Stimulated activated CD8-positive, alpha-beta memory T cell treated with anti-CD3 and anti-CD28 coated beads, Interleukin-4, amount 100 ng/mL, for 4 hours (primary cell): ENCODE measurements at places on chromosomes 1 and 21.

- no peak for DNase-seq
Measured at GRCh38 chr1:65524931-65525265, 104.4 kb downstream of the LEPR start.

DNA sequence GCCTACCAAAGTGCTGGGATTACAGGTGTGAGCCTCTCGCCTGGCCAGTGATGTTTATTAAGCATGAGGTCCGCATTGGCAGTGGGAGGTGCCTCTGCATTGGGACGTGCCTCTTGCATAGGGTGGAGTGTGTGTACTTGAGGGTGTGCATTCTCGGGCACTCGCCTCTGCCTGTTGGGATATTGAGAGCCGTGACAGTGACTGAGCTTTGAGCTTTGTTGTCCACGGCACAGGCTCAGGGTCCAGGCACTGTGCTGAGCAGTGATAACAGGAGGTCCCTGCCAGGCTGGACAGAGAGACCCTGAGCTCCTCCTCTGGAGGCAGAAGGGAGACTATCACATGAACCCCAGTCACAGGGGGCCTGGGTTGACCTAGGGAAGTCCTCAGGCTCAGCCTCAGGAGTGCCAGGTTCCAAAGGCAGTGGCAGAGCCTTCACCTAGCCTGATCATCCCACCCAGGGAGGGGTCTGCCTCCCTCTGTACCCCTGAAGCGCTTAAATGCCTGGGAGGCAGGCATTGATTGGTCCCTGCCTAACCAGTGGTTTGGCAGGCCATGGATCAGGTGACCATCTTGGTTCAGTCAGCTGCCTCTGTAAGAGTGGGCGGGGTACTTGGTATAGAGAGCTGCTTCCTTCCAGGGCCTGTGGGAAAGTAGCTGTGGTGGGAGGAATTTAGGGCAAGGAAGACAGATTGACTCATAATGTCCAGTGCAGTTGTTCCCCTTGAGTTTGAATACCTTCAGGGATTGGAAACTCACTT, 213.8 kb upstream of the TMEM51 start:
- no peak for DNase-seq

GRCh38 chr1:234770924-234771540, 161.1 kb upstream of the IRF2BP2 start:
- no peak for DNase-seq

DNA sequence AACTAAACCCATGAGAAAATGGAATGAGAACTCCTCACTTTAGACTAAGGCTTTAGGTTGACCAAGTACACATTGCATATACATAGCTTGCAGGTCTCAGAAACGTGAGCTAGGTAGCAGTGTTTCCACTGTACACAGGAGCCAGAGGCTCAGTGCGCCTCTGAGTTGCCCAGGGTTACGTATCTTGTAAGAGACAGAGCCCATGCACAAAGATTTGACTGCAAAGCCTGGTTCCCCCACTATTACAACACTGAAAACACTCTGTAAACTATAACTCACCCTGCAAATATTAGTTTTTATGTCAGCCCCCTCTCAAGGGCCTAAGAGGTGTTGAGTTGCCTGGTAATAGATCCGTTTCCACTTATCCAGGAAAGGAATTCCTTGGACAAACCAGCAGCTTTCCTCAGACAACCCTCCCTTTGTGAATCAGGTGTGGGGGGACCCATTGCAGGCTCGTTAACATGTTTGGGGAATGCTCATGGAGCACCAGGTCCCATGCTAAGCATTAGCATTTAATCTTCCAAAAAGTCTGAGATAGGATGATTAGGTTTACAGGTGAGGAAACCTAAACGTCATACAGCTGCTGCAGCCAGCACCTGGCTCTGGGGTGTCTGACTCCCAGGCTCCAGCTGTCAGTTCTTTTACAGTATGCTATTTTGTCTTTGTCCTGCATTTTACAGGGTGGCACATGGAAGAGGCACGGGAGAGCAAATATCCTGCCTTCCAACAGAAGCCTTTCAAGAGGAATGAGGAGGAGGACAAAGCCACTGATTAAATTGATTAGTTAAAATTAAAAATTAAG, 25.7 kb downstream of the TENT5C start:
- no peak for DNase-seq

- no peak for DNase-seq
Measured at GRCh38 chr1:14149431-14149830, 449.1 kb upstream of the KAZN start.

GRCh38 chr1:24914226-24915069, 15.6 kb downstream of the RUNX3 start:
- DNase-seq = no peak

- no peak for DNase-seq
Measured at GRCh38 chr1:232038706-232039677, 412.4 kb downstream of the DISC1 start.

DNA sequence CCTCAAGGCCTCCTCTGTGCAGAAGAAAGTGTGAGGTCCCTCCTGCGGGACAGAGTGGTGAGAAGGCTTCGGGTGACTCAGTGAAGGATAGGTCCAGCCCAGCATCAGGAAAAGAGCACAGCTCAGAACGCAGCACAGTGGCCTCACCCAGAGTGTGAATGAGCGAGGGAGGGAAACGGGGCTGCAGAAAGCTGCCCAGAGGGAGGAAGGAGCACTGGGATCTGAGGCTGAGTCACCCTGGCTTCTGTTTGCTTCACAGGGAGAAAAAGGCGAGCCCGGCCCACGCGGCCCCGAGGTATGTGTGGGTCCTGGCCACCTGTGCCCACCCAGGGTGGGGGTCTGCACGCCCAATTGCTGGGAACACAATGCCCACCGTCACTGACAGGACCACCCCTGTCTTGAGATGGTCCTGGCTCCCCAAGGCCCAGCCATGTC, 24.3 kb downstream of the COL6A2 start:
- no peak for DNase-seq

GRCh38 chr1:187390215-187390818, 561.6 kb downstream of the PLA2G4A start:
- no peak for DNase-seq

DNA sequence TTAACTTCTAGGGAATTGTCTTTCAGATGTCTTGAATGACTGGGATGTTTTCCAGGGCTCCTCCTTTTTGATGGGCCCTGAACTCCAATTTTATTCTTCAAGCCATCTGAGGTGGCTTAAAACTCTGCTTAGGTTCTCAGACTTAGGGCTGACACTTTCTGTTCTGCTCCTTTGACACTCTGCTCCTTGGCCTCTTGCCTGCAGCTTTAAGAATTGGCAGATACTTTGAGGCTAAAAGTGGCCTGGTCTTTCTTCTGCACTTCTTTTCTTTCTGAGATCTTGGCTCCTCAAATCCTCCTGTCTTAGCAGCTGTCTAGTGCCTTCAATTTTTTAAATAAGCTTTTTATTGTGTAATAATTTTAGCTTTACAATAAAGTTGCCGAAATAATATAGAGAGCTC, 294.6 kb downstream of the RPS6KC1 start:
- no peak for DNase-seq

GRCh38 chr1:243462929-243463697, 207.3 kb downstream of the SDCCAG8 start:
- no peak for DNase-seq

DNA sequence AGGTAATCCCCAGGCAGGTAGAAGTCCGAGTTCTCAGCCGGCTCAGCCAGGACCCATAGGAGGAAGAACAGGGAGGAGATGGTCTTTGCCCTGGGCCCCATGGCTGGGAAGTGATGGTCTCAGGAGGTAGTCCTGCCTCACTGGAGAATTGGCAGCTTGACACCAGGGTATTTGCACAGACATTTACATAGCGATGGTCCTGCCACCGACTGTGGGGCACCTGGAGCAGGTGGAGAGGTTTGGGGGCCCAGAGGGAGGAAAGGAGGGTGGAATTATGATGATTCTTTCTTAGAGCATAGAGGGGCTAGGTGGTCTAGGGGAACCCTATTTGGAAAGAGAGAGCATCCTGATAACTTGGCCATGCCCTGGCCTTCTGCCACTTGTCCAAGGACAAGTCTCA, at the start of gene TAS1R2:
Gene TAS1R2 (minus strand): TSS at position 101 of the 400 bp plus-strand sequence. CDS start 0 bp downstream, at position 101.
- no peak for DNase-seq

DNA sequence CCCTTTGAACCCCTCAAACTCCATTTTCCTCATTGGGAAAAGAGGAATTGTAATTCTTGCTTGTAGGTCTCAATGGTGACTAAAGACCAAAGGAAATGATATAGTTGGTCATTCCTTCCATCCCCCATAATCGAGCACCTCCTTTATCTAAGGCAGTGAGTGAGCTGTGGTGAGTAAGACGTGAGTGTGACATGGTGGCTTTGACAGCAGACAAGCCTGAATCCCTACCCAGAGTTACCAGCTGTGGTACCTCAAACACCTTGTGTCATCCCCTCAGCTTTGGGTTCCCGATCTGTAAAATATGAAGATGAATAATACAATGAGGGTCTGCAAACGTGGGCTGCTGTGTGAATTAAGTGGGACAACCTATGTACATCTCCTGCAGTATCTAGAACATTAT, 8.4 kb downstream of the TRAF5 start:
- DNase-seq = no peak
